Left lobe of liver (tissue), 2 donors: ENCODE measurements at places on chromosomes 11 and 22. TPM values are rescaled to one million over a fixed set of nuclear protein-coding genes. Genes with fewer than 3 reads are reported as not detected.

The BCO2 gene
- 96.6 TPM for total RNA-seq

The STARD10 gene
- total RNA-seq: 493 TPM

GRCh38 chr22:24594569-24595120 lies 1.8 kb upstream of the LRRC75B start:
- DNase-seq: no peak

DNA sequence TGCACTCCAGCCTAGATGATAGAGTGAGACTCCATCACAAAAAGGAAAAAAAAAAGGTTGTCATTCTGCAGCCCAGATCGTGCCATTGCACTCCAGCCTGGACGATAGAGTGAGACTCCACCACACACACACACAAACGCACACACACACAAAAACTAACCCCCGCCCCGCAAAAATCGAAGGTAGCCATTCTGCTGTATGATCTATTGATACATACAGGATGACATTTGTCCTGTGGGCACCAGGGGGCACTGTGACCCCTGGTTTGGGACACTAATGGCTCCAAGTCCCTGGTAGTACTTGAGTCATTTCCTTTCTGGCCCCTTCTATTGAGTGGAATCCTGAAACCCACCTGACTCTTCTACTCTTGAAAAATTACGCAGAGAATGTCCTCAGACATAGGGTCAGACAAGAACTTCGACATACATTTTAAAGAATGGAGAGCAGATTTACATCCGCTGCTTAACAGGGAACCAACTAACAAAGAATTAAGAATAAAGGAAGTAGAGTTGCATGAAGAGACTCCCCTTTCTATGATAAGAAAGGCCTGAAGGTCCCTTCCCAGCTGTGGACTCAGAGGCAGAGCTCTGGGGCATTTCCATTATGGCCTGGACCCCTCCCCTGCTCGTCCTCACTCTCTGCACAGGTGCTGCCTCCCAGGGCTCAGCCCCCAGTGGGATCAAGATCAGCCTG lies 35.0 kb upstream of the PRAME start:
- no peak for DNase-seq

DNA sequence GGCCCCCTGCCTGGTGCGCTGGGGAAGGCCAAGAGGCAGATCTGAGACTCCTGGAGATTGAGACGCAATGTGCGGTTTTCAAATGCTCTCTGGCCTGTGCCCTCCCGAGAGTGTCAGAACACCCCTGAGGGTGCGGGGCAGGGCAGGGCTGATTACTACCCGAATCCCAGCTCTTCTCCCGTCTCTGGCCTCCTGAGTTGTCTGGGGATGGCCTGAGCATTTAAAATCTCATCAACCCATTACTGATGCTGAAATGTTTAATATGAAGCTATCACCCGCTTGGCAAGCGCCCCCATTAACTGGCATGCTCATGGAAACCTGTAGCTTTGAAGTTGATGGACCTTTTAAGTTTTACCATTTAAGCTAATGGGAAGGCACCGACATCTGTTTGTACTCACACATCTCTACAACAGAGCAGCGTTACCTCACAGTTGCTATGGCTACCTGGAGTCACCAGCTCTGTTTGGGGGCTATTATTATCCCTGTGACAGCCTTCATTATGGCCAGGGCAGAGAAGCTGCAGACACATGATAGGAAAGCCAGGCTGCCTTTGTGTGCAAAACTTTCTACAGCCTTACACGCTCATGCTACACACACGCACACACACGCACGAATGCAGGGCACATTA lies 3.6 kb upstream of the MB start:
- no peak for DNase-seq
